ENCODE measurements at places on chromosomes 11 and 22. TPM values are rescaled to one million over a fixed set of nuclear protein-coding genes. Genes with fewer than 3 reads are reported as not detected.

C22orf15 gene
- not detected for total RNA-seq

FOLR3 gene
- total RNA-seq, result not detected

GRCh38 chr11:83035070-83035854 lies 36.4 kb downstream of the RAB30 start:
- no peaks in the 10 kb centered on the region for H3K27me3 ChIP-seq
- H3K4me3 ChIP-seq, result no peak overlapping the region
- no peaks in the 10 kb centered on the region for H3K36me3 ChIP-seq
- peak overlapping the region; percentile 86 for H3K27ac ChIP-seq
- peaks cover 63% of the 10 kb centered on the region for H3K4me1 ChIP-seq
- DNase-seq, result no peak

DNA sequence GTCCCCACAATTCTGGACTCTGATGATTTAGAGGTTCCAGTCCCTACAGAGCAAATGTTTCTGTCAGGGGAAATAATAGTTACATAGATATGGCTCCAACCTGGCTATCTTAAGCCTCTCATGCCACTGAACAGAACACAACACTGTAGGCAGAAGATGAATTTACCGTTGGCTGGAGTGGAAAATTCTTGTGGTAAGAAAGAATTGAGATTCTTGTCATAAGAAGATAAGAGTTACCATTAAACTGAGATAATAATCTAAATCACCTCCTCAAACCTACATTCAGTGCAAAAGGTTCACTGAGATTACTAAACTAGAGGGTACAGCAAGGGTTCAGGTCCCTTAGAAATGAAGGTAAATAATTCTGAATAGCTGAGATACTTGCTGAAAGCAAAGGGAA lies 10.1 kb upstream of the NAALAD2 start:
- H3K4me3 ChIP-seq, result no peak overlapping the region
- H3K4me1 ChIP-seq, result no peaks in the 10 kb centered on the region
- no peak for DNase-seq
- H3K27ac ChIP-seq, result no peak overlapping the region

DNA sequence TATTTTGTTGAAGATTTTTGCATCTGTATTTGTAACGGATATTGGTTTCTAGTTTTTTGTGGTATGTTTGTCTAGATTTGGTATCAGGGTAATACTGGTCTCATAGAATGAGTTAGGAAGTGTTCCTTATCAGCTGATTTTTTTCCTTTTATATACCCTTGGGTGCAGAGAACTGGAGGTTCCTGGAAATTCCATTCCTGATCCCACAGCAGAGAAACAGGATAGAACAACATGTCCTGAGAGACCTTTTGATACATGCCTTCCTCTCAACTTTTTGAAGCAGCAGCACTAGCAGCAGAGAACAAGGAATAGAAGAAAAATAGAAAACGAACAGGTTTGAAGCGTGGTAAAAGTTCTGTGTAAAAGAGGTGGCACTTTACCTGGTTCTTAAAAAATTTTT lies 36.8 kb downstream of the BIRC2 start:
- no peaks in the 10 kb centered on the region for H3K27me3 ChIP-seq
- DNase-seq, result no peak
- H3K36me3 ChIP-seq, result peaks cover 53% of the 10 kb centered on the region
- H3K4me3 ChIP-seq, result no peak overlapping the region
- no peaks in the 10 kb centered on the region for H3K4me1 ChIP-seq
